ENCODE measurements at places on chromosomes 11 and 22.
A peak's percentile ranks its signal among the peaks of the same experiment; 100 is the strongest.

DNA sequence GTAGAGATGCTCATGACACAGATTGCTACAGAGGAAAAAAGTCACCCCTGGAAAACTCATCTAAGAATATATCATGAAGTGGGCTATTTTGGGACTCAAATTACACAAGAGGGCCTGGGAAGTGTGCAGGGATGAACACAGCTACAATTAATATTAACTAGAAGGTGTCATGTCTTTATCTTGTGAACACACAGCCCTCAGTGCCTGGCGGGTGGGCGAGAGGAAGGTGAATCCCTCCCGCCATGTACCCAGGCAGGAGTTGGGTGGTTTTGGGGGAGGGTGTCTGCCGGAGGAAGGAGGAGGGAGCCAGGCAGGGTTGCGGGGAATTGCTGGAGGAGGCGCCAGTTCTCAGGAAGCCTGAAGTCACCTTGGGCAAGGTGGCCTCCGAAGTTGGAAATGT is 5.1 kb upstream of the FAM83F start:
- no peak for DNase-seq

DNA sequence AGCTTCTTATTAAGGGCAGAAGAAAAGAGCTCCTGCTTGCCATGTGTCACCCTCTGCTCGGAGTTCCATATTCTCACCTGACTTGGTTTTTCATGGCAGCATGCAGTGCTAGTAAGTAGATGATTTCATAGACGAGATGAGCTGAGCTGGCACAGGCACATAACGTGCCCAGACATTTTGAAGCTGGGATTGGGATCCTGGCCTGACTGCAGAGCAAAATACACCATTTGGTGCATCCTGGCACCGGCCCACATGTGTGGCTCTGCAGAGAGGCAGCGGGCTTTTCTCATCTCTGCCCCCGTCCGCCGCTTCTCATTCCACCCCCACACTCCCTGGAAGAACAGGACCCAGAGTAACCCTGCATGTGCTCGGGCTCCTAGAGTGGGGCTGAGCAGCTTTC is 24.8 kb downstream of the FAM118A start:
- DNase-seq: no peak

DNA sequence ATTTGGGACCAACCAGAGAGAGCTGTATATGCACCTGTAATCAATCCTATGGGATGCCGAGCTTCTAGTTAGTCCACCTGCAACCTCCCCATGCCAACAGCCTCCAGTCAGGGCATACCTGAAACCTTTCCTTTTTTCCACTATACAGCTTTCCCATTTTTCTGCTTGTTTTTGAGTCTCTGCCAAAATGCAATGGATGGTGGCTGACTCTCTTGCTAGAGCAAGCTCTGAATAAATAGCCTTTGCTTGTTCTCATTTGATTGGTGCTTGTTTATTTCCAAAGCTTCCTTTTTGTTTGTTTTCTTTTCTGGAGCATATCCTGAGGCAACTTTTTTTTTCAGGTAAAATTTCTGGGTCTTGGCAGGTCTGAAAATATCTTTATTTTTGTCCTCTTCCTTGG is 58.0 kb upstream of the PLET1 start:
- DNase-seq: no peak

DNA sequence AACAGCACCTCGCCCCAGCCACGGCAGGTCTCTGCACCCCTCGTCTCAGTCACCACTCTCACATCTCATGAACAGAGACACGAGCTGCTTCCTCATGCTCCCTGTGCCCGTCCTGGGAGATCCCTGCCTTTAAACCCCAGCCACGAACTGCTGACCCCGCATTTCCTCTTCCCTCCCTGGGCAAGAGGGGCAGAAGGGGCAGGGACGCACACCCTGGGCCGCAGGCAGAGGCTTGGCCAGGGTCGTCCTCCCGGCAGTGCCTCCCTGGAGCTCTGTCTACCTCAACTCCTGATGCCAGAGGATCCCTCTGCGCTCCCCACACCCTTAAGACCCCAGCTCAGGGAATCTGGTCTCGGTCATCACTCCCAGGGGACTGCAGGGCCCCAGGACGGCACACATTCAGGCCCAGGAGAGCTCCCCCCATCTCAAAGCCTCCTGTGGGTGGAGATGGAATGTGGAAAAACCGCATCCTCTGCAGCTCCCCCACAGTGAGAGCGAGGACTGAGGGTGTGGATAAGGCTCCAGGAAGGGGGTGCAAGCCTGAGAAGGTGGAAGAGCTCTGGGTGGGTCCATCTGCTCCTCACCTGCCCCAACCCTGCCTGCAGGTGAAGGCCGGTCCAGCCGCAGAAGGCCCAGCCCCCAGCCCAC is 1.2 kb downstream of the BID start:
- DNase-seq: no peak

DNA sequence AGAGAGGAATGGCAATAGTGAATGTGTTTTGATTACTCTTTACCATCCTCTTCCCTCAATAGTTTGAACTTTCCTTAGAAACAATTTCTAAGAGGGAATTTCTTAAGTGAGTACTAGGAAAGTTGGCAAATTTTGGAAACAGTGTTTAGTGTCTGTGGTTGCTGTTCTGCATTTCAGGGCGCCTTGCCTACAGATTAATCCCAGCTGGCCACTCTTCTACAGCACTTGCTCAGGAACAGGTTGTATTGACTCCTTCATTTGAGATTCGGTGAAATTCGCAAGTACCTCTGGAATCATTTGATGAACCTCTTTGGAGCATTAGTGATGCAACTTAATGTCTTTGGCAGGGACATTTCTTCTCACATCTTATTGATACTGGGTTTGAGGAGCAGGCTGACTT is 28.3 kb downstream of the JAM3 start:
- no peak for DNase-seq

DNA sequence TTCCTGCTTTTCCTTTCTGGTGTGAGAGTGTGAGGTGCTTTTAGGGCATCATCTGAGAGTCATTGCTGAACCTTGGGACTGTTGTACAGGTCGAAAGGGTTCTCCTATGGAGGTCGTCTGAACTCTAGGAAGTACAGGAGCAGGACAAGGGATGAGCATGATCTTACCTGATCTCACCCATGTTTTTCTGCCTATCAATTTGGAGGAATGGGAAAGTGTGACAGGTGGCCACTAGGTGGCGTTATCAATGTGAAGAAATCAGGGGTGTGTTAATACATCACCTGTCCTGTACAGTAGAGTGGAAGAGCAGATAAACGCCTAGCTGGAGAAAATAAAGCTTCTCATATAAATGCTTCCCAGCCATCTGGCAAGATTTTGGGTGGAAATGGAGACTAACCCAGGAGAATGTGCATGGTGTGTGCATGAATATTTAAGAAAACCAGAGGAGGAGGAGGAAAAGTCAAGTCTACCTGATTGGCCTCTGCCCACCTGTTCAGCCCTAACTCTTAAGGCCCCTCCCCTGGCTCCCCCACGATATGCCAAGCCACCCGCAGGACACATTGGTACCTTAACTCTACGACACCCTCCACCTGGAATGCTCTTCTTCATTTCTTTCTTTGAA is 72.0 kb upstream of the NARS2 start:
- peak; percentile 40 for DNase-seq

DNA sequence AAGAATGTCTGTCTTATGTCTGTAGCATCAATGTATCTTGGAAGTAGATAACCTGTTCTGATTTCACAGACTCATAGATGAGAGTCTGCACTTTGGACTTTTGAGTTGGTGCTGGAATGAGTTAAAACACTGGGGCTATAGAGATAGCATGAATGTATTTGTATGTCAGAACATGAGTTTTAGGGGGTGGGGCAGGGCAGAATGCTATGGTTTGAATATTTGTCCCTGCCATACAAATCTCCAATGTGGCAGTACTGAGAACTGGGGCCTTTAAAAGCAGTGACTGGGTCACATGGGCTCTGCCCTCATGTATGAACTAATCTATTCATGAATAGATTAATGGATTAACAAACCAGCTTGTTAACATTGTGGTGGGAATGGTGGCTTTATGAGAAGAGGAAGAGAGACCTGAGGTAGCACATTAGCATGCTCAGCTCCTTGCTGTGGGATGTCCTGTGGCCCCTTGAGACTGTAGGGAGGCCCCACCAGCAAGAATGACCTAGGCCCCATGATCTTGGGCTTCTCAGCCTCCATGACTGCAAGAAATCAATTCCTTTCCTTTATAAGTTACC is 15.5 kb upstream of the OR52K1 start:
- no peak for DNase-seq

DNA sequence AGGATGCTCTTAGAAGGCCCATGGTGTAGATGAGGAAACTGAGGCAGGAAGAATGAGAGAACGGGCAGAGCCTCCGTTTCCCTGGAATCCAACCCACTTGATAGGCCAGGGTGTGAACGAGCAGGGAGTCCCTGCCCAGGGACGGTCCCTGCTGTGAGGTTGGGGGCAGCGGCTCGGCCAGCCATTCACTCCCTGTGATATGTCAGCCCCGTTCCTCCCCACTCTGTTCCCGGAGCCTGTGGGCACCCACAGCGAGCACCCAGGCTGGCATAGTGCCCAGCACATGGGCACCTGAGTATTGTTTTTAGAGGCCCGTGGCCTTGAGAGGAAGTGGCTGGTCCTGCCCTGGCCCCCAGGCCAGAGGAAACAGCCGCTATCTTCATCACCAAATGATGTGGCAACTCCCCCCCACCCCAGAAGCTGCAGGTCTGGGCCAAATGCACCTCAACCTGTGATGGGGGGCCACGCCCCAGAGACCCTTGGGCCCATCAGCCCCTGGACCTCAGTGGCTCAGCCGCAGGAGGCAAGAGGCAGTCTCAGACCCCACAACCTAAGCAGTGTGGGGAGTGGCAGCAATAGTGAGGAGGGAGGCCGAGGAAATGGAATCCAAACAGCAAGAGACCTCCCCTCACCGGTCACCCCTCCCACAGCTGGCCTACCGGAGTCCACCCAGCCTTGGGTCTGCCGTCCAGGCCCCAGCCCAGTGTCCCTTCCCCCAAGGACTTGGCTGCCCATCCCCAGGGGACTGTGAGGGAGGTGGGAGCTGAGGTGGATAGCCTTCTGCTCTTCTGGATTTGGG is 2.1 kb downstream of the ALDH3B1 start:
- DNase-seq: no peak

DNA sequence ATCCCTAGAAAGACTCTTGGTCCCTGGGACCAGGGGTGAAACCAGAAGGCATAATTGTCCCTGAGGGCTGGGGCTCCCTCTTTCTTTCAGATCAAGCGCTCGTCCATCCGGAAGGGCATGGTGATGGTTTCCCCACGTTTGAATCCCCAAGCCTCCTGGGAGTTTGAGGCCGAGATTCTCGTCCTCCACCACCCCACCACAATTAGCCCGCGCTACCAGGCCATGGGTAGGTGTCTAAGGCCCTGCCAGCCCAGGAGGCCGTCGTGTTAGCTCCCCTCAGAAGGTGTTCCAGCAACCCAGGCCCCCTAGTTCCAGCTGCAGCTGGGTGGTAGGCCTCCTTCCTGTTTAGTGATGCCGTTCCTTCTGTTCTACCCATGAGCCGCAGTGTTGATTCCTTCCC is 21.4 kb downstream of the GTPBP1 start:
- no peak for DNase-seq

- no peak for DNase-seq
These were observed 13.5 kb upstream of the B3GNT6 start for GRCh38 chr11:77020734-77021133.

GRCh38 chr22:41991111-41991510 is 7.5 kb upstream of the WBP2NL start:
- no peak for DNase-seq

DNA sequence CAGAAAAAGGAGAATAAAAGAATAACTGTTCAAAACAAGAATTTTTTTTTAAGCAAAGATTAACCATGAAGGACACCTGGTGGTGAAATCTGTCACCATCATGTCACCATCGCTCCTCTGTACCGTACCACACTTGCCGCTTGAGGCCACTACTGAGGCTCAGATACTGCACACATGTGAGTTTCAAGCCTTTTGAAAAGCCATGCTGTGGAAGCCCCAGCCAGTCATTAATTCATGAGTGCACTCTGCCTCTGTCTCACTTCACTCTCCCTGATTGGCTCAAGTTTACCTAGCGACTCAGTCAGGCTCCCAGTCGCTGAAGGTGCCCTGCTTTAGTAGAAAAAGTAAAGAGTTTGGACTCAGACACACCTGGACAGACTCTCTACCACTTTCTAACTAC is 6.6 kb upstream of the MS4A12 start:
- no peak for DNase-seq

DNA sequence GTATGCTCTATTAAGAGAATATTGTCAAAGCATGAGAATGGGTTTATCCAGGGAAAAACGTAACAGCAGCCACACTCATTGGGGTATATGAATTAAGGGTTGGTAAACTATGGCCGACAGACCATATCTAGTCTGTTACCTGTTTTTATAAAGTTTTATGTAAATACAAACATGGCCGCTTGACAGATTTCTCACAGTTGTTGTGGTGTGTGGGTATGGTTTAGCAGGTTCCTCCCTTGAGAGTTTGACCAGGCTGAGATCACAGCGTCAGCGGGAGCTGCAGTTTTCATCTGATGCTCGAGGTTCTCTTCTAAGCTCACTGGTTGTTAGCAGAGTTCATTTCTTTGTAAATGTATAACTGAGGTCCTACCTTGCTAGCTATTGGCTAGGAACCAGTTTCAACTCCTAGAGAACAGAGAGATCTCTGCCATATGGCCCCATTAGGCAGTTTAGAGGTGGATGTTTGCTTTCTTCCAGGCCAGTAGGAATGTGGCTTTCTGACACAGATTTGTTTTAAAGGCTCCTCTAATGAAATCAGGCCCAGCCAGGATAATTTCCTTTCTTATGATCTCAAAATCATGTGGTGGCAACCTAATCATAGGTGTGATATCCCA is 45.5 kb upstream of the GRIK4 start:
- DNase-seq: no peak

- peak; percentile 45 for DNase-seq
These were observed 1.7 kb downstream of the C11orf96 start for GRCh38 chr11:43943931-43944751.

DNA sequence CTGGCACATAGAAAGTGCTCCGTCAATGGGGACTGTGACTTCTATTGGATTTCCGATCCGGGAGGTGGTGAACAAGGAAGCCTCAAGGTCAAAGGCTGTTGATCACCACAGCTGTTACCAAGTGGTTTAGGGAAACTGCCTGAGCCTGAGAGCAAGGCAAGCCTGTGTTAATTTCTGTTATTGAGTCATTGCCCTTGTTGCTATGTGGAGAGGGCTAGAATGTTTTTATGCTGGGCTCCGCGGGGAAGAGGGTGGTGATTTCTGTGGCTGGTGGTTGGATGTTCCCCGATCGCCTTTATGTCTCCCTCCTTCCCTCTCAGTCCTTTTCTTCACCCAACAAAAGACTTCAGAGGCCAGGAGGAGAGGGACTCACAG is 108.5 kb upstream of the ALX4 start:
- DNase-seq: no peak

DNA sequence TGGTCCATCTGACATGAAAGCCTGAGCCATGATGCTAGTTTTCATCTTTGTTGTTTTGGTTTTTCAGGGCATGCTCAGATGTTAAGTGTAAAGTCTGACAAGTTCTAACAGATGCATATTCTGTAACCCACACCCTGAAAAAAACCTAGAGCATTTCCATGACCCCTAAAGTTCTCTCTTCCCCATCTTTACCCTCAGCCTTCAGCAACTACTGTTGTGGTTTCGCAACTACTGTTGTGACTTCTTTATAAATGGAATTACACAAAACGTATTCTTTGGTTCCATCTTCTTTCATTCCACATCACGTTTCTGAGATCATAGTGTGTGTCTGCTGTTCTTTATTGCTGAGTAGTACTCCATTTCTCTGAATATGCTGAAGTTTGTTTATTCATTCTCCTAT is 65.1 kb upstream of the LDLRAD3 start:
- DNase-seq: no peak
